Effector memory CD8-positive, alpha-beta T cell (primary cell): ENCODE measurements at places on chromosomes 11 and 22.

- peaks cover 21% of the 10 kb centered on the region for H3K4me1 ChIP-seq
- peaks cover 16% of the 10 kb centered on the region for H3K36me3 ChIP-seq
- H3K27me3 ChIP-seq = no peaks in the 10 kb centered on the region
Measured at GRCh38 chr11:6474806-6475500, 1.2 kb upstream of the TRIM3 start.

GRCh38 chr11:86559311-86559945, 113.0 kb downstream of the ME3 start:
- no peaks in the 10 kb centered on the region for H3K4me1 ChIP-seq
- no peak overlapping the region for H3K27ac ChIP-seq
- H3K36me3 ChIP-seq = no peaks in the 10 kb centered on the region
- DNase-seq = no peak
- no peak overlapping the region for H3K4me3 ChIP-seq
- no peaks in the 10 kb centered on the region for H3K27me3 ChIP-seq

DNA sequence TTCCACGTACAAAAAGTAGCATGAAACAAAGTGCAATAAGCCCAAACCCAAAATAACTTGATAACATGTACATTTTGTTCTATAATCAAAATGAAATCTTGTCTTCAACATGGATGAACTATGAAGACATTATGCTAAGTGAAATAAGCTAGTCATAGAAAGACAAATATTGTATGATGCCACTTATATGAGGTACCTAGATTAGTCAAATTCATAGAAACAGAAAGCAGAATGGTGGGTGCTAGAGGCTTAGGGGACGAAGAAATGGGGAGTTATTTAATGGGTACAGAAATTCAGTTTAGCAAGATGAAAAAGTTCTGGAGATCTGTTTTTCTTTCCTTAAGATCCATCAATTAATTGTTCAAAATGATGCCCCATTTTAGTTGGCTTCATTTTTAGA, 7.5 kb downstream of the PGM2L1 start:
- DNase-seq = no peak
- H3K36me3 ChIP-seq = no peaks in the 10 kb centered on the region
- no peaks in the 10 kb centered on the region for H3K27me3 ChIP-seq
- peaks cover 8% of the 10 kb centered on the region for H3K4me1 ChIP-seq
- H3K27ac ChIP-seq = peak overlapping the region; percentile 77

DNA sequence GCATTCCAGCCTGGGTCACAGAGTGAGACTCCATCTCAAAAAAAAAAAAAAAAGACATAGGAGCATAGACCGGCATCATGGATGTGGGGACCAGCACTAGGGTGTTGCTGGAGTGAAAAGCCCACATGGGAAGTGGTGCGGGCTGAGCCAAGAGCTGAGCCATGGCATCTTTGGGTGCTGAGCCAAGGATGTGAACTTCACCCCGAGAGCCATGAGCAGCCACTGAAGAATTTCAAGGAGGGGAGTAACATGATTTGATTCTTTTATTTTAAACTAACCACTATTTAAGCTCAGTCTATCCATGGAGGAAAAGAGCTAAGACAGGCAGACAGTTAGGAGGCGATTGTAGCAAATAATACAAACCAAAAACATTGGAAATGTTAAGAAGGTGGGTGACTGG, 57.4 kb downstream of the AHNAK start:
- no peak overlapping the region for H3K4me3 ChIP-seq
- H3K27me3 ChIP-seq = no peaks in the 10 kb centered on the region
- H3K36me3 ChIP-seq = peaks cover 6% of the 10 kb centered on the region
- H3K27ac ChIP-seq = no peak overlapping the region

DNA sequence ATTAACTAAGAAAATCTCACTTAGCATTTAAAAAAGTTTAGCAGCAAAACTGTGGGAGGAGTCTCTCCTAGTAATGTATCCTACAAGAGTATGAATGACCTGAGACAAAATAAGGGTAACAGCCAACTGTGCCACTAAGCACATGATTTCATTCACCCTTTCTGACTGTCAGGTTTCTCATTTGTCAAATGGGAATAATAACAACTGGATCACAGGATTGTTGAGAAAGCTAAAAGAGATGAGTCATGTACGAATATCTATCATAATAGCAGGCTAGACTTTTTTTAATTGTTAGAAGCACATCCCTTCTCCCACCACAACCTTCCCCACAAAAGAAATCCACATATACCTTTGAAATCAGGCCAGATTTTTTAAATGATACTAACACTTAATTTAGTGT, 39.5 kb downstream of the MTMR2 start:
- no peaks in the 10 kb centered on the region for H3K27me3 ChIP-seq
- H3K36me3 ChIP-seq = peaks cover 5% of the 10 kb centered on the region
- H3K27ac ChIP-seq = no peak overlapping the region
- H3K4me1 ChIP-seq = no peaks in the 10 kb centered on the region
- H3K4me3 ChIP-seq = no peak overlapping the region

GRCh38 chr22:20725987-20726558, 47.8 kb upstream of the SERPIND1 start:
- H3K27me3 ChIP-seq = no peaks in the 10 kb centered on the region
- no peak for DNase-seq
- H3K4me1 ChIP-seq = no peaks in the 10 kb centered on the region
- H3K4me3 ChIP-seq = no peak overlapping the region

GRCh38 chr11:60710482-60710881, 11.1 kb downstream of the MS4A8 start:
- no peak for DNase-seq
- no peaks in the 10 kb centered on the region for H3K4me1 ChIP-seq
- no peak overlapping the region for H3K4me3 ChIP-seq
- no peaks in the 10 kb centered on the region for H3K36me3 ChIP-seq
- no peak overlapping the region for H3K27ac ChIP-seq
- H3K27me3 ChIP-seq = peaks cover 32% of the 10 kb centered on the region

GRCh38 chr22:36193171-36193570, 8.4 kb downstream of the APOL4 start:
- H3K4me3 ChIP-seq = no peak overlapping the region
- peaks cover 2% of the 10 kb centered on the region for H3K36me3 ChIP-seq
- peaks cover 5% of the 10 kb centered on the region for H3K4me1 ChIP-seq
- peaks cover 24% of the 10 kb centered on the region for H3K27me3 ChIP-seq
- no peak for DNase-seq
